ENCODE measurements at places on chromosomes 11 and 22.

GRCh38 chr11:94740083-94741021, 27.8 kb upstream of the AMOTL1 start:
- no peak for DNase-seq

GRCh38 chr11:2701230-2701629, 1.4 kb upstream of the KCNQ1OT1 start:
- DNase-seq: no peak

GRCh38 chr11:27294654-27295053, 68.4 kb downstream of the CCDC34 start:
- DNase-seq: no peak

- no peak for DNase-seq
Measured at GRCh38 chr11:45361551-45361950, 75.4 kb upstream of the SYT13 start.

GRCh38 chr11:70019576-70020011, 58.5 kb upstream of the ANO1 start:
- no peak for DNase-seq

DNA sequence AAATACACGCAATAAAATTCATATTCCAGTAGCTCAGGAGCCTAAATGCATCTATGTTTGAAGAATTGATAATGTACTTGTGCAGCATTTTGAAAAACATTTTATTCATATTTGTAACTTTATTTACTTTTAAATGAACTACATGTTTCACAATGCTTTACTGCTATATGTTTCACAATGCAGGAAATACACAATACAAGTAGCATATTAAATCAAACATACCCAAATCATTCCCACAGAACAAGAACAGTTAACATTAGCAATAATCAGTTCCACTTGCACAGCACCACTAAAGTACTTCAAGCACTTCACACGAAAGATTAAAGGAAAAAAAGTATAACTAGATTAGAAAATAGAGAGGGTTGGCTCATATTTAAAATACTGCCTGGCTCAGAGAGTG, 343.6 kb upstream of the CCDC90B start:
- no peak for DNase-seq

DNA sequence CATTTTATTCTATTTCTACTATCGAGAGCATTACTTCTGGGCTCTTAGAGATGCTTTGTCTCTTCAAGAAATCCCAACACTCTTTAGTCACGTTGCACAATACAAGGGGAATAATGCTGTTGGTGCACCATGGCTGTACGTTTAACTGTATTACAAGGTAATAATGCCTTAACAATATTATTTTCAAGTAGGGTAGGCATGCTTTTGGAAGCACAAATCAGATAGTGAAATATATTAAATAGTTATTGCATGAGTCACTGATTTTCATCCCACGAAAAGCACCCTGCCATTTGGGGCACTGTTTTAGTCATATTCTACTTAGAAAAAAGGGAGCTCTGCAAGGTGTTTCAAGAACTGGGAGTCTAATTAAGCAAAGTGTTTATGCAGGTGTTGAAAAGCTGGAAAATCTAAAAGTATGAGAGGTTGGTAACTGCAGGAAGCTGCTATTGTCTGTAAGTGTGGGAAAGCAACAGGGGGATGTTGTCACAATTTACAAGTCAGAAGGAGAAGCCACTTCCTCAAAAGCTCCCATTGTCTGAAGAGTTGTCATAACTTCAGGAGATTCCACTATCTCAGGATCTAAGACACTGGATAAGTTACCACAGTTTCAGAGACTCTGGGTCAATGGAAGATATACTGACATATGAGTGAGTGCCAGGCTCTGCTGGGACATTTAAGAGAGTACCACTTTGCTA, 218.2 kb downstream of the JRKL start:
- DNase-seq: no peak

- DNase-seq: no peak
Measured at GRCh38 chr11:96483374-96483955, 93.7 kb downstream of the JRKL start.

DNA sequence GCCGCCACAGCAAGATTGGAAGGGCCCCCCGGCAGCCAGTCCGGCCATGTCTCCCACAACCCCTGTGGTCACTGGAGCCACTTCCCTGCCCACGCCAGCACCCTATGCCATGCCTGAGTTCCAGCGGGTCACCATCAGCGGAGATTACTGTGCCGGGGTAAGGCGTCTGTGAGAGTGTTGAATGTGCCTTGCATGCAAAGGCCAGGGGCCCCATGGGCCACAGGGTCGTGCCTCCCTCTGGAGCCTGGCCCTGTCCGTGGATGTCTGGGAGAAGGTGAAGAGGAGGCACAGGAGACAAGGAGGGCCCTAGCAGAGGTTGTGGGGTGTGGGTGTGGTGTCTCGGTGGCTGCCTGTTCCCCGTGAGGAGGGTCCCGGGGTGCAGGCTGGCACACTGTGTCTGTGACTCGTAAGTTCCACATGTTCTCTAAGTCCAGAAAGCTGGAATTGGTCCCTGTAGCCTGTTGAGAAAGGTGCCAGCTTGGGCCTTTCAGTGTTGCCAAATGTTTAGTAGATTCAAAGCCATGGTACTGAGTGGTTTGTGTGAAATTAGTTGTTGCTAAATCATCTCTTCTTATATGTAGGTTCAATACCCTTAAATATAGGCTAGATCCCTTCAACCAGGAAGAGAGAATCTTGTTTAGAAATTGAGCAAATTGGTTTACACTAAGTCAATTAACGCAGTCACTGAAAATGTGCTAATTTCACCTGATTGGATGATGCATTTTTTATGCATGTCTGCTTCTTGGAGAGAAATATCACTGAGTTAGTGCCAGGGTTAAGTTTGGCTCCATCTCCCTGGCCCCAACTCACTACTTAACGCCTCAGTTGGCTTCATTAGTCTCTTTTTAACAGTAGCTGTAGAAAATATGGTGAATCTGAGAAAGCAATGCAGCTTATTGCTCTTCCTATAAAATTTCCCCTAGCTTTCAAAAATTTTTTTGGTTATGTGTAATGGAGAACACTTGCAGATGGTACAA, 23.8 kb downstream of the AMPD3 start:
- DNase-seq: no peak

DNA sequence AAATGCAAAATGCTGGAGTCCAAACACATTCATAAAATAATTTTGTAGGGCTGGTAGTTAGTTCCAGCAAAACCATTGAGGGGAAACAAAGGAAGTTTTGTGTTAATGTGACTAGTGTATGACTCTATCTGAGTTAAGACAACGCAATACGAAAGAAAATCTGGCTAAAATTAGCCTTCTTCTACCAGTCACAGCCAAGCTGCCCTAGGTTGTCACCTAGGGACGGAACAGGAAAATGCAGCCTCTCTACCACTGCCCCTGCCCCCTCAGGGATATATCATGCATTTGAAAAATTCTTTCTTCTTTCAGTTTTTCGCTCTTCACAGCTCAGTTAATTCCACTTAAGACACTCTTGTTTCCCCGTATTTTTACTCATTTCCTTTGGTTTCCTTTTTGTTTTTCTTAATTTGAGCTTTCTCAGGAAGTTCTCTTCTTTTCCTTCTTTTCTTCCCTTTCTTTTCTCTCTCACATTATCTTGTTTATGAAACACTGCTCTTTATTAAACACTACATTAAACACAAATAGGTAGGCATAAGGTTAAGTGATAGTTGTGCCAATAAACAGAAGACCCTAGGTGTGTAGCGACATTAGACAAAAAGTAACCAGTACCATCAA, 30.6 kb downstream of the KIRREL3 start:
- DNase-seq: peak; percentile 22

All from caudate nucleus (tissue), 63 donors.